ENCODE measurements at places on chromosomes 6 and 20.

- DNase-seq, result no peak
Observed at GRCh38 chr6:105603788-105604586, 201.1 kb upstream of the PREP start.

DNA sequence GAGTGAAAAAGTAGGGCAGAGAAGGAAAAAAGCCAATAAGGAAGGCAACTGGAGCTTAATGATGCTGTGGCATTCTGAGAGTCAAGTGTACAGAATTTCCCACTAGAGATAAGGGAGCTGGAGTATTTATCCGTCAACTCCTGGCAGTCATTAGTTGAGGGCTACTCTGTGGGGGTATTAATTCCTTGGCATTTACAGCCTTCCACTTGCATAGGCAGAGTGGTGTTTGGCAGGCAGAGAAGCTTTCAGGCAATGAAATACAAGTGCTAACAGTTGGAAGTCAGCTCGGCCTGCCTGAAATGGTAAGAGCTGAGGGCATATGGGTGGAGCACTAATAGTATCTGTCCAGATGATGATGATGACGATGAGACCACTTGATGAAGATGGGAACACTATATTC, 207.3 kb upstream of the FLRT3 start:
- no peak for DNase-seq

DNA sequence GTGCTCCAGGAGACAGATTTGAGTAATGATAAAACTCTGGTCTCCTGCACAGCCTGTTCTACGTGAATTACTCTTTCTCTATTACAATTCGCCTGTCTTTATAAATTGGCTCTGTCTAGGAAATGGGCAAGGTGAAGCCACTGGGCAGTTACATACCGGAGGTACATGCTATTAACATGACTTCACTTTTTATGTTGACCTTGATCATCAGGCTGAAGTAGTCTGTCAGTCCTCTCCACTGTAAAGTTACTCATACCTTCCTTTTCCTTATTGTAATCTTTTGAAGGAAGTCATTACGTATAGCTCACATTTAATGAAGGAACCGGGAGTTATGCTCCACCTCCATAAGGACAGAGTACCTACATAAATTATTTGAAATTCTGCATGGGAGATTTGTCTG, 19.9 kb upstream of the KHDC1 start:
- no peak for DNase-seq

DNA sequence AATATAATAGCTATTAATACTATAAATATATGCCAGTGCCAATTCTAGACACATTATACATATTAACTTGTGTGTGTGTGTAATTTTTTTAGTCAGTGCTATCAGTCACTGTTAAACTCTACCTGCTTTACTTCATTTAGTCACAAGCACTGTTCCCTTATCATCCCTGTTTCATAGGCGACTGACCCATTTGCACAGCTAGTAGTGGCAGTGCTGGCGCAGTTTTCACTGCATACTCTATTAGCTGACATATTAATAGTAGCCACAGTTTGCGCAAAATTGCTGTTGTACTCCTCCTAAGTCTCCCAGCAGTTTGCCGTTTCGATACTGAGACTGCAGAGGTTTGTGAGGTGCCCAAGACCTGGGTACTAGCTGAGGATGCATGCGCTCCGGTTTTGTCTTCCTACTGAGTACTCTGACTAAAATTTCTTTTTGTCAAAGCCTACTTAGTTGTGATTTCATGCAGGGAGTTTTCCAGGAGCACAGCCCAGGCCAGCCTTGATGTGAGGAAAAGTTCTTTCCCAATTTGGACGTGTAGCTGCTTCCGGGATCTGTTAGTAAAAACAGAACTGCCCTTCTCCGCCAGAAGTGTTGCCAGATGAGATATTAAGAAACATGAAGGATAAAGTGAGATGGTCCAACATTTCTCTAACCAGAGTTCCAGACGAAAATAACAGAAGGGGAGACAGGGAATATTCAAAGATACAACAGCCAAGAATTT, 5.6 kb downstream of the BAG2 start:
- no peak for DNase-seq

DNA sequence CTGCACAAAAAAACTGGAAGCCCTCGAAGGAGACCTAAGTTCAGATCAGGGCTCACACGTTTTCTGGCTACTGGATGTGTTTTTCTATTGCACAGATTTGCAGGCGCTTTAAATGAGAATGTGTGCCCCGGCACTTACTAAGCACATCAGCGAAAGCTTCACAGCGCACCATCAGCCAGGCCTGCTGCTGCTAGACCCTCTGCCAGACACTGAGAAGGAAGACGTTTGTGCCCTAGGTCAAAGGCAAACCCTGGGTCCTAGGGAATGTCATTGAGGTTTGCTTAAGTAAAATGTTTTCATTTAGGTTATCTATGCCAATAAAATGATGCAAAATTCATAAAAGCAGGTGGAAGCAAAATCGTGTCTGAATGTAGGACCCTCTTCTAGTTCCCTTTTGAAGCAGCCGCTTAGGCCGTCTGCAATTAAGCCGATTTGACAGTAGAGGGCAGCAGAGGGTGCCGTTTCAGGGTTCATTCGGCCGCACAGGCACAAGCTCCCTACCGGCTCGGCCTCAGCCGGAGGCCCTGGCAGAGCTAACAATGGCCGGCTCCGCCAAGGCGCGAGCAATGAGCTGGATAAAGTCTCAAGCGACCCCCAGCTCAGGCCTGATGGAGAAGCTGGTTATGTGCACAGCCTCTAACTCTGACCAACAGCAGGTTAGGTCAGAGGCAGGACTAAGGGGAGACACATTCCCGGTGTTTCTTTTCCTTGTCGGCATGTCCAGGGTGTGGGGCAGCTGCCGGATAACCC, 107.2 kb upstream of the FOXA2 start:
- no peak for DNase-seq

- no peak for DNase-seq
Observed at GRCh38 chr6:46486181-46486580, 5.1 kb downstream of the RCAN2 start.

GRCh38 chr20:38897267-38897666, 28.9 kb upstream of the FAM83D start:
- no peak for DNase-seq

GRCh38 chr6:144314003-144314485, 28.9 kb downstream of the UTRN start:
- DNase-seq, result no peak

- DNase-seq, result no peak
Observed at GRCh38 chr6:25921525-25922203, 8.8 kb downstream of the SLC17A2 start.

- no peak for DNase-seq
Observed at GRCh38 chr6:133241901-133242636, 912 bp downstream of the EYA4 start.

GRCh38 chr6:115945812-115946211, 114.9 kb downstream of the FRK start:
- no peak for DNase-seq

GRCh38 chr20:14384416-14385175, 47.2 kb upstream of the FLRT3 start:
- no peak for DNase-seq

DNA sequence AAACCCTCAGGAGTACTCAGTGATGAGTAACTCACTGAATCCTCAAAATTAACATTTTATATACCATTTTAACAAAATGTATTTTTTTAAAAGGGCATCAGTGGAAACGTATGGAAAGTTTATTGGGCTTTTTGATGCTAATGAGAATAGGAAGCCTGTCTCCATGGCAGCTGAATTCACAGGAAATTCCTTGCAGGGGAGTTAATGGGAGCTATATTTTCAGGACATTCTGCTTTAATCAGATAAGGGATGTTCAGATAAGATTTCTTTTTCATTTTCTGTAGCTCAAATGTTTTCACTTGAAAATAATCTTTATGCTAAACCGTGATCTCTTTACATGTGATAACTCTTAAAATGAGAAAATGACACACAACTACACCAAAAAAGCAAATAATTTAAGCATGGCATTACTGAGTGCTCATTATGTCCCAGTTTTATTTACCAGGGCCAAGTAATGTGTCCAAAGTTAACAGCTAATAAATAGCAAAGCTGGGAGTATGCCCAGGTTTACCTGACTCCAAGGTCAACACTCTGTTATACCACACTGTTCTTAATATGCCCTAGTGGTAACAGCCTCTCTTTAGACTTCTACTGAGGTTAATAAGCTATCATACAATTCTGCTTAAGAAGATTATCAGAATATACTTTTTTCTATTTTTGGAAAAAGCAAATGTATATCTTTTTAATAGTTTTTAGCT, 348.1 kb downstream of the GRIK2 start:
- no peak for DNase-seq

DNA sequence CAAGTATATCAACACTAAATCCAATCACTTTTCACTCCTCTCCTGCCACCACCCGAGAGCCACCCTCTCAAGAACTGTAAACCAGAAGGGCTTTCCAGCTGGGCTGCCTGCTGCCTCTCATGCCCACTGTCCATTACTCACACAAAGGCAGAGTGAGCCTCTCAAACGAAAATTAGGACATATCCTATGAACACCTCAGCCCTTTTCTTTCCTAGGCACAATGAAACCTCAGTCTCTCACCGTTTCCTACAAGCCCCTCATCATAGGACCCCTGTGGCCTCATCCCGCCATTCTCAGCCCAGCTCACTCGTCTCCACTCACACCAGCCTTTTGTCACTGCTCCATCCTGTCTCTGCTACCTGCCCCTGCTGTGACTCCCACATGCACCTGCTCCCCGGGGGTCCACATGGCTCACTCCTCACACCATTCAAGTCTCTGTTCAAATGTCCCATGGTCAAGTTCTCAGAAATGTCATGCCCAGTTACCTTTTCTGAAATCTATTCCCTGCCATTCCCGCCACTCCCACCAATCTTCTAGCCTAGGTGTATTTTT, 7.4 kb downstream of the HLA-F start:
- no peak for DNase-seq

- DNase-seq, result no peak
Observed at GRCh38 chr6:7148100-7148822, 40.5 kb downstream of the RREB1 start.

DNA sequence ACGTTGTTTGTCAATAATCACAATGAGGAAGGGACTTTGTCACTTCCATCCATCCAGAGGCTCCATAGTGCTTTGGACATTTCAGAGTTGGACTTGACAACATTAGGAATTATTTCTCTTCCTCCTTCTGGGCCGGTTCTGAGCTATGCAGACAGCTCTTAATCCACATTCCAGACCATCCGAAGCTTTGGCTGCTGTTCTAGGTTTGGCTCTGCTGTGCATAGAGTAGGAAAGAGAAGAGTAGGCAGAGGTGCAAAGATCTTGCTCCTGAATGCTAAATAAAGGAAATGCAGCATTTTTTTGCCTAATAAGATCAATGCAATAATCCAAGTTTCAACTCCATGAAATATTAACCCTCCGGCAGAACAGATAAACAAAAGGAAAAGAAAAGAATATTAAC, 251.8 kb upstream of the PRND start:
- no peak for DNase-seq

- DNase-seq, result no peak
Observed at GRCh38 chr20:5504061-5504739, 187.4 kb upstream of the PROKR2 start.

- no peak for DNase-seq
Observed at GRCh38 chr6:125558241-125558843, 191.1 kb upstream of the HEY2 start.

- DNase-seq, result no peak
Observed at GRCh38 chr20:22791877-22792525, 207.6 kb upstream of the FOXA2 start.

GRCh38 chr6:169473663-169474062, 220.0 kb upstream of the THBS2 start:
- no peak for DNase-seq

DNA sequence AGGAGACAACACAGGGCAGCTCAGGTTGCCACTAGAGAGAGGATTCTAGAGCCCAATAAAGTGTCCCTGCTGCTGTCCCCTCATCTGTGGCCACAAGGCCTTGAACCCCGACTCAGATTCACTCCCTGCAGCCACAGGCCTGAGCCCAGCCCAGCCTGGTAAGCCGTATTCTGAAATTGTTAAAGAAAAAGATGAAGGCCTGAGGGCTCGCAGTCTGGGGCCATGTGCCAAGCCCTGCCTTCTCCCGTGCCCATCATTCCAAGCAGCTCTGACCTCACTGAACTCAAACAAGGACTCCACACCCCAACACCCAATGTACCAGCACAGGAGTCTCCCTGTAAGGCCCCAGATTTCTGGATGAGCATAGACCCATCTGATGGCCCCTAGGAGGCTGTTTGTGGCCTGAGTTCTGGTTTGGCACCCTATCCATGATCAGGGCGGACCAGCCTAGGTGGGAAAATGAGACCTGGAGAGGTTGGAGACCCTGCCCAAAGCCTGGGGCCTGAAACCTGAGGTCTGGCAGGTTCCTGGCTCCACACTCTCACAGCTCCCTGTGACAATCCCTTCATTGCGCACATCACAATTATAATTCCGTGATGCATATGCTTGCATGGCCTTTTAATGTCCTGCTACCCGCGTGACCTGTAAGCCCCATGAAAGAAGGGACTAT, 62.0 kb upstream of the TOP1 start:
- DNase-seq, result no peak

Data from T-cell (primary cell).